ENCODE measurements at places on chromosomes 2 and 18. TPM values are rescaled to one million over a fixed set of nuclear protein-coding genes. Genes with fewer than 3 reads are reported as not detected.

DNA sequence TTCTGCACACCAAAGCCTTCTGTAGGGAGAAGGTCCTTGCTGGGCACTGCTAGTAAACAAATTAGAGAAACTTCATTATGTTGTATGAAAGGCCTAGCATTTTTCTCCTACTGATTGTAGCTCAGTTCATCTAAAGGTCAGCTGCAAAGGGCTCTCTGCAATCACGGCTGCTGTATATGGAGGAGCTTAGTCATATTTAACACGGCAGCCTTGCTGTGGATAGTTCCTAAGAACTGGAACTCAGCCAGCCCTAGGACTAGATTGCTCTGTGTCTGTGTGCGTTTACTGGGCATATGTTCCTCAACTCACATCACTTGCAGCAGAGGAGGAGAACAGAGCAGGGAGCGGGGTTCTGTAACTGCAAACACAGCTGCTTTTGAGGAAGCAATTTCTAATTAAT lies 1103.9 kb upstream of the KLHL29 start:
- no peak for DNase-seq

DNA sequence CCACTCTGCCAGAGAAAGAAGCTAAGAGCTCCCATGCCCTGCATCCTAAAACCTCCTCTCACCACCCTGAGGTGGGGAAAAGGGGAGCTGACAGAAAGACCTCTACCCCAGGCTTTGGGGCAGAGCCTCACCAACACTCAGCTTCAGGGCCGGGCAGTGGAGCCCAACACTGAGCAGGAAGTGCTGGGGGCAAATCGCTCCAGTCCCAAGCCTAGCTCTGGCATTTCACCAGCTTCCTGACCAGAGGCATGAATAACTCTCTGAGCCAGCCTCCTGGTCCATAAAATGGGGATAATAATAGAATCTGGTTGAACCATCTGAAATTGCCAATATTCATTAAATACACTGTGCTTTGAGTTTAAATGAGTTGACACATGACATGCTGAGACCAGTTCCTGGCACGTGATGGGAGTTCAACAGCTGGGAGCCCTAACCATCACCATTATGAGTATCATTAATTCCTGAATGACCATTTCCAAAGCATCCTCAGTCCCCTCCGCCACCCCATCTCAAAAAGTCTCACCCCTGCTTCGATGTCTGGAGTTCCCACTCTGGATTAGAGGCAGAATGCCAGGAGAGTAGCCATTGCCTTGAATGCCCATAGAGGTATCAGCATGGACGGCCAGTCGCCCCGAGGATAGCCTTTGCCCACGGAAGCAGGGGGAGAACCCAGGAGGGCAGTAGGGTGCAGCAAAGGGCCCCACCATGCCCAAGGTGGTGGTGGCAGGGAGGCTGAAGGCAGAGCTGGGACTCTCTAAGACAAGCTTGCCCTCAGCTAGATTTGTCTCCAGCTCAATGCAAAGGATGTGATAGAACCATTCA lies 153.4 kb downstream of the TNS1 start:
- DNase-seq = peak; percentile 44

GRCh38 chr2:208033701-208034502 lies 8.6 kb upstream of the PLEKHM3 start:
- DNase-seq = no peak

DNA sequence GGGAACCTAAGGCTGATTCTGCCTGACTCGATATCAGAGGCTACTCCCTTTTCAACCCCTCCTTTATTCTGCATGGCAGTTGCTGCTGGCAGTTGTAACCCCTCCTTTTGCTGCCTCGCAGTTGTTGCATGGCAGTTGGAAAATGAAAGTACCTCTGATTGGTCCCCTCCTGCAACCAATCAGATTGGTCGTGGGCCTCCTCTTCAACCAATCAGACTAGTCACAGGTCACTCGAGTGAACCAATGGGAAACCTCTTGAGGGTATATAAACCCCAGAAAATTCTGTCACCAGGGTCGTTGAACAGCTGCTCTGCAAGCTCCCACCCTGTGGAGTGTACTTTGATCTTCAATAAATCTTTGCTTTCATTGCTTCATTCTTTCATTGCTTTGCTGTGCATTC lies 294.3 kb upstream of the SLC8A1 start:
- DNase-seq = no peak

Gene DLX2
- not detected for polyA plus RNA-seq

Gene KIAA2012
- polyA plus RNA-seq = 0.03 TPM

Gene CFAP53
- polyA plus RNA-seq = 0.96 TPM

Measured in psoas muscle (tissue), 8 donors.